ENCODE measurements at places on chromosomes 6 and 20.

DNA sequence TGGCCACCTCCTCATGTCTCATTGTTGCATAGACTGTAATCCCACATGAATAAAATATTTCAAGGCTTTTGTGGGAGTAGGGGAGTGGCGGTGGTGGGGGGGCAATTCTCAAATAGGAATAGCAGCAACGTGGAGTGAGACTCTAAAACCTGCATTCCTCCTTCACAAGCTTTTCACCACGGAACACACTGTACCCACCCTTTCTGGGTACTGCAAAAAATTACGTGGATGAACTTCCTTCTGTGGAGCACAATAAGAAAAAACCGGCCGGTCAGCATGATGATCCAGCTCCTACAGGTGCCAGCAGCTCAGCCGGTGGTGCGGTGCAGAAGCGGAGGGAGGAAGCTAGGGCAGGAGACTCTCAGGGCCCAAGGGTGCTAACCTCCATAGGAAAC lies 930 bp upstream of the RRAGD start:
- DNase-seq: no peak

GRCh38 chr6:37106554-37106953 lies 63.4 kb upstream of the PIM1 start:
- no peak for DNase-seq

GRCh38 chr20:25580711-25581110 lies 4.6 kb downstream of the NINL start:
- DNase-seq: no peak

GRCh38 chr6:8941577-8941976 lies 506.2 kb upstream of the SLC35B3 start:
- DNase-seq: no peak

DNA sequence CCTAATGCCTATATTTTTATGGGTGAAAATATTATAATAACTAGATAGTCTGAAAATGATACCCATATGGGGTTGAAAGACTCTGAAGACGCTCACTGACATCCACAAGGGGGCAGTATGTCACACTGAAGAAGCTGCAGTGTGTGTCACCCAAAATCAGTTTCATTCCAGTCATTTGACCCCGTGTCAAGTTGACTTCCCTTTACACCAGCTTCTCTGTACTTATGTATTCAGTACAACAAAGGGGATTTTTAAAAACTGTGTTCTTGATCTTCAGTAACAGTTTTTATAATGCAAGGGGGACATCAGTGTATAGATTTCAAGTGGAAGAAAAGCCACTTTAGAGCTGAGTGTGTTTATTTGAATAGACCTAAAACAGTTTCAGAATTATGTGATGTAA lies 19.3 kb downstream of the FAXC start:
- DNase-seq: peak; percentile 52

DNA sequence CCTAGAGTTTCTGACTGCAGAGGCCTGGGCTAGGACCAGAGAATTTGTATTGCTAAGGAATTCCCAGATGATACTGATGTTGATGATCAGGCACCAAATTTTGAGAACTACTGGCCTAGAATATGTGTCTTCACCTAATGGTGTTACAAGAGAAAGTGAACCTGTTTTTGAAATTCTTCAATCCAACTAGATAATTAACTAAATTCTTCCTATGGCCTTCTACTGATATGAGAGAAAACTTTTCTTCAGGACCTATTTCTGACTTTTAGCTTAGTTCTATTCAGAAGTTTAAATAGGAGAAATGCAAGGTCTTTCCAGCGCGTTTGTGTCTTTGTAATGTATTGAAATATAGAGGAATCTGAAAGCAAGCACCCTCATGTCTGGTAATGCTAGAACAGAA lies 7.3 kb downstream of the NKAIN2 start:
- no peak for DNase-seq

- no peak for DNase-seq
These were observed 42.6 kb downstream of the PRKN start for GRCh38 chr6:162684961-162685360.

DNA sequence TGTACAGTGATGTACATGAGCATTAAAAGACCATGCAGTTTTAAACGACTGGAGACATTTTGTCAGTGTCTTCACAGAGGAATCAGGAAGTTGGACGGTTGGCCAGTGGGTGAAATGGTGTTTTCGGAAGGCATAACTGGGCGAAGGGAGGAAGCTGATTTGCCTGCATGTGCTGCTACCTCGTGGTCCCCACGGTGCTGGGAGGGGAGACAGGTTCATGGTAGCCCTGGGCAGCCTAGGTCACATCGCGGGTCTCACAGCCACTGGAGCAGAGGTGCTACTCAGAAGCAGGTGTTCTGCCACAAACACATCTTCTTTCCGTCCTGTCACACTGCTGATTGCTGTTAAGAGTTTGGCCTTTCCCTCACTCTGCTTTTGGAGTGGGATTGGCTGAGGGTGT lies 35.2 kb downstream of the HIVEP1 start:
- no peak for DNase-seq

GRCh38 chr6:39634646-39635341 lies 90.4 kb downstream of the KIF6 start:
- DNase-seq: no peak

DNA sequence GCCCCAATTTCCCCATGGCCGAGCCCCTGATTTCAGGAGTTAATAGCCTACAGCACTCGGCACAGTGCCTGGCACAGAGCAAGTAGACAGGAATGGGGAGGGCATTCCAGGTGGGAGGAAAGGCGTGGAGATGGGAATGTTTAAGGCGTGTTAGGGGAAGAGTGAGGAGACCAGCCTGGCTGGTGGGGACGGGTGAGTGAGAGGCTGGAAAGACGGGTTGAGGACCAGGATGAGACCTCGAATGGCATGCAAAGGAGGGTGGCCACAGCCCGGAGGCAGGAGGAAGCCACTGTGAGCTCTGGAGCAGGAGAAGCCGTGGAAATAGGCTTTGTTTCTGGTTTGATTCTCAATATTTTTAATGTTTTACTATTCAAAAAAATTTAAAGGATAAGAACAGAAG lies 49.5 kb downstream of the CEBPB start:
- DNase-seq: no peak

- no peak for DNase-seq
These were observed 105.7 kb upstream of the SNX9 start for GRCh38 chr6:157717340-157717748.

DNA sequence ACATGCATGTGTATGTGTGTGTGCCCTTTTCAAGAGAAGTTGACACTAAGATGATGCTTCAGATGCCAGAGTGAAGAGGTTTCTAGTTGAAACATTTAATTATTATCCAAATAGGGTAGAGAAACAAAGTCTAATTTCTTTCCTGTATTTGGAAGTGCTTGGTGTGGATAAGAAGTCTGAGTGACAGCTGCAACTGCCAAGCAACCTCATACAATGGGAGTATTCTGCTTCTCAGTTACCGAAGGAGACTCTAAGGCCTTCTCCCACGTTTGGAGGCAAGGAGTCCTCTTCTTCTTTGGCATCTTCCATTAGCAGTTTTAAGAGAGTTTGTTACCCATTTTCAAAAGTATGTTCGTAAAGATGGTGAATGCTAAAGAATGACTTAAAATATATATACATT lies 82.4 kb downstream of the HDGFL1 start:
- no peak for DNase-seq

DNA sequence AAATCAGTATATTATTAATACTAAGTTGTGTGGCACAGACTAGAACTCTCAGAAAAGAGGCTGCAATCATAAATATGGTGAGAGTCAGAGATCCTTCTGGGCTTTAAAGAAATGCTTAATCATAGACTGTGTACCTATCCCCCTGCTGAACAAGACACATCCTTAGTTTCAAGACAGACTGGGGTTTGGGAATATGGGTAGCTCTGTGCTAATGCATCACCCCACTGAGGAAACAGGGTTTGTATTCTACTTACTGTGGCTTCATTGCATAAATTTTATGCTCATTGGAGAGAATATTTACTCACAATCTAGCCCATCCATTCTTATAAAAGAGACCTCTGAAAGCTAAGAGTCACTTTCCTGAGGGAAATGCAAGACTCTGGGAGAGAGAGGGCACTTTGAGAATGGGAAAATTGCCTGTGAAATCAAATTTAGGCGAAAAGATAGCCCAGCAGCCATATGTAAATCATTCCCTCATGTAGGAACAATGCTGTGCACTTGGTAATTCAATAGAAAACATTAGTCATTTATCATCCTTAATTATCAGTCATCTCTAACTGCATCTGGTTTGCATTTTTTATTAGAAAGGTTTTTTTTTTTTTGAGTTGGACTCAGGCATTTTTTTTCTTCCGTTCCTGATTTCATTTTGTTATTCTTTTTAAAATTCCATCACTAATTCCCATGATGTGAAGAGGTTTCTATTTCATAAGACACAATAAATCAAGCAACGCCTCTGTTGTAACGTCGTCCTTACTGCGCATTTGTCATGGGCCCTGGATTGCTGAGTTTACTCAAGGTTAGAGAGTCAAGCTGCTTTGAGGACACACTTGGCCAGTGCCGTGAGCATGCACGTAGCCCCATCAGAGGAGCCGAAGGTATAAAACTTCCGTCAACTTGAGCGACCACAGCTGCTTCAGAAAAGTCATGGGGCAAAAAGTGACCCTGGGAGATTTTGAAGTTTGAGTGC lies 91.8 kb downstream of the TRMT11 start:
- no peak for DNase-seq

GRCh38 chr20:9241232-9241692 lies 172.4 kb downstream of the PLCB4 start:
- no peak for DNase-seq

DNA sequence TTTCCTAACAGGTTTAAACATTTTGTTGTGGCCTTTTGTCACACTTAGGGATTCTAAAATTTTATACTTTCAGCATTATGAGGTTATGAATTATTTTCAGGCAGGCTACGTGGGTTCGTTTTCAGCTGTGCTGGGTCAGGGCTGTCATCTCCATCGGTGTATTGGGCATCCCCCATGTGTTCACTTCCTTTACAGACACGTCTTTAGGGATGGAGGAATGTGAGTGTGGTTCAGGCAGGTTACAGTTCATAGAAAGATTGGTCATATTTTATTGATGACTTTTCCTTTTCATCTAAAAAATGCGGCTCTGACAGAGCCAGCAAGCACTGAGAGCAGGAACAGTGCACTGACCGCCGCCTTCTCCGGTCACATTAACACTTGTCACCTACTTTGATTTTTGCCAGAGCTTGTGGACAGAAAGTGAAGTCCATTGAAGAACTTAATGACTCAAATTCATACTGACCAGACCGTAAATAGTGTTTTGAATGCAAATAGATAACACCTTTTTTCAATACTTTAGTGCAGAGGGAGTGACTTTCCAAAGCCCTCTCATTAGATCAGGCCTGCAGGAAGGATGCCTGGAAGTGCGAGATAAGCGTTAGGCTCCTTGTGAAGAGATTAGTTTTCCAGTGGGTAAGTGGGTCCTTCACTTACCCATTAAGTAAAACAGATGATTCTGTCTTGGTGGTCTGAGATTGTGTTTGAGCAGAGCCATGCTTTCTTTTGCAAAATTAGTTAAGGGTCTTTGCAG lies 113.1 kb downstream of the TIAM2 start:
- no peak for DNase-seq

- DNase-seq: no peak
These were observed 166.1 kb upstream of the OLIG3 start for GRCh38 chr6:137660296-137660731.

GRCh38 chr6:101443315-101443714 lies 49.8 kb downstream of the GRIK2 start:
- DNase-seq: no peak

DNA sequence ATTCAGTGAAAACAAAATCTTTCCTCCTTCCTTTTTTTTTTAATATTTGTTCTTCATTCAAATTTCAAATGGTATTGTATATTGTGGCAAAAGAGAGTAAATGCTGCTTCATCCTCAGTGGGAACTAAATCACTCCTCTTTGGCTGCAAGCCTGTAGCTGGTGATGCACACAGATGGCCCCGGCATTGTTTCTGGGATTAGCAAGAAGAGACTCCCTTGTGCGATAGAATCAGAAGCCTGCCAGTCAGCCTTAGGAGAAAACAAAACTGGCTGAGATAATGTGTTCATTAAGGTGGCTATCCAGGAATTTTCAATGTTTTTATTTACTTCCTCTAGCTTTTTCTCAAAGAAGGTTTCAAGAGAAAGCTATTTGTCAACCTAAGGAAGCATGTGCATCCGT lies 20.7 kb upstream of the ELOVL2 start:
- DNase-seq: no peak

GRCh38 chr6:31718265-31718664 lies 3.1 kb downstream of the LY6G6D start:
- DNase-seq: no peak

GRCh38 chr6:54878718-54879117 lies 32.1 kb downstream of the FAM83B start:
- no peak for DNase-seq

GRCh38 chr20:57774111-57774880 lies 64.5 kb upstream of the PMEPA1 start:
- DNase-seq: no peak

DNA sequence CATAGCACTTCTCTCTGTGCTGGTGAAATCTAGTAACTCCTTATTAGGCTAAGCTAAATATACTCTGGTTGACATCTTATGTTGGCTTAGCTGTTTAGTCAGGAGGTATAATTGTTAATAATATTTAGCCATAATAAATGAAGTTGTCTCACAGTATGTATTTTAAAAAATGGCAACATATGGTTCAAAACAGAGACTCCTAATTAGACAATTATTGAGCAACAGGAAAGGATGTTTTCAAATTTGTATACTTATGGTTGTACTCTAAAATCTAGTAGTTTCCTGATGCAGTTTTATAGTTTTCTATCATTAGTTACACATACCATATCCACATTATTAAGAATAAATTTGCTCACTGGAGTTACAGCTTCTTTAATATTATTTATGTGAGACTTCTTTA lies 150.2 kb downstream of the BCKDHB start:
- no peak for DNase-seq

- no peak for DNase-seq
These were observed 24.9 kb downstream of the LYRM4 start for GRCh38 chr6:5235830-5236229.

- DNase-seq: no peak
These were observed 158.7 kb downstream of the SYNE1 start for GRCh38 chr6:152478377-152479010.

DNA sequence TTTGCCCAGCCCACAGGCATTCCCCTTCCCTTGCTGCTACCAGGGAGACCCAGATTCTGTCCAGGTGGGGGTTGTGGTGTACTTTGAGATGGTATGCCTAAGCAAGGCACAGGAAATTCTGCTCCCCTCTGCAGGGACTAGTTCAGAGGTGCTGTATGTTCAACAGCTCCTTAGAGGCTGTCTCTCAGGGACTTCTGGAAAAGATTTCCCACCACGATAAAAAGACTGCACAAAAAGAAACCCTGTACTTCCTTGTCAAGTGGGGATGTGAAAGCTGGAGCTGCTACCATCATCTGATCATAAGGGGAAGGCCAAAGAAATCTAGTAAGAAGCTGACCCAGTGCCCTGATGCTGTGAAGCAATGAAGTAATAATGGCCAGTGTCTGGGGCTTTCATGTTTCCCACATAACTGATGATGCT lies 51.5 kb upstream of the SMIM29 start:
- no peak for DNase-seq

- no peak for DNase-seq
These were observed 359.8 kb downstream of the EPM2A start for GRCh38 chr6:145375502-145375901.

- no peak for DNase-seq
These were observed 1.9 kb upstream of the MYLK4 start for GRCh38 chr6:2752477-2753109.
